Stimulated activated CD8-positive, alpha-beta memory T cell treated with anti-CD3 and anti-CD28 coated beads, Interleukin-4, amount 100 ng/mL, for 4 hours (primary cell): ENCODE measurements at places on chromosomes 4 and X.

DNA sequence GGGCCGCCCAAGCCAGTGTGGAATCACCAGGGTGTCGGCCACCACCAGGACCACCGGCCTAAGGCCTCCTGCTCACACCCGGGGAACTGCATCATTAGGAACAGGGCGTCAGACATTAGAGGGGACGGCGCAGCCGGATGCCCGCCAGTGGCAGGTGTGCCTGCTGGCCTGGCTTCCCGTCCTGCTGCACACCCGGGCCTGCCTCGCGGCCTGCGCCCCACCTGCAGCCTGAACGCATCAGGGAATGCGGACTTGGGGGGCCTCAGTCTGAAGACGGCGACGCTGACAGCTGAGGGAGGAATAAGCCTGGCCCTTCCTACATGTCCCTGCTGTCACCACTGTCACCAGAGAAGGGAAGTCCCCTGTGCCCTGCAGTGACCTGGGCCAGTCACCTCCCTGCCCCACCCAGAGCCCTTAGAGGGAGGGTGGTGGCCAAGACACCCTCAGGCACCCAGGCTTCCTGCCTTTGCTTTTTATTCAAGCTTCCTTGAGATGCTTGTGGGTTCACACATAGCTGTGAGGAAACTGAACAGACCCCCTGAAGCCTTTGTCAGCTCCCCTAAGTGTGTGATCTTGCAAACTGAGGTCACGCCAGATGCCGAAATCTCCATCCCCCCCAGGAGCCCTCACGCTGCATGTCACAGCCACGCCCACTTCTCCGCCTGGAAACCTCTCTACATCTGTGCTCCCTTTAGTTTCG lies 3.2 kb downstream of the DGKQ start:
- no peak for DNase-seq

DNA sequence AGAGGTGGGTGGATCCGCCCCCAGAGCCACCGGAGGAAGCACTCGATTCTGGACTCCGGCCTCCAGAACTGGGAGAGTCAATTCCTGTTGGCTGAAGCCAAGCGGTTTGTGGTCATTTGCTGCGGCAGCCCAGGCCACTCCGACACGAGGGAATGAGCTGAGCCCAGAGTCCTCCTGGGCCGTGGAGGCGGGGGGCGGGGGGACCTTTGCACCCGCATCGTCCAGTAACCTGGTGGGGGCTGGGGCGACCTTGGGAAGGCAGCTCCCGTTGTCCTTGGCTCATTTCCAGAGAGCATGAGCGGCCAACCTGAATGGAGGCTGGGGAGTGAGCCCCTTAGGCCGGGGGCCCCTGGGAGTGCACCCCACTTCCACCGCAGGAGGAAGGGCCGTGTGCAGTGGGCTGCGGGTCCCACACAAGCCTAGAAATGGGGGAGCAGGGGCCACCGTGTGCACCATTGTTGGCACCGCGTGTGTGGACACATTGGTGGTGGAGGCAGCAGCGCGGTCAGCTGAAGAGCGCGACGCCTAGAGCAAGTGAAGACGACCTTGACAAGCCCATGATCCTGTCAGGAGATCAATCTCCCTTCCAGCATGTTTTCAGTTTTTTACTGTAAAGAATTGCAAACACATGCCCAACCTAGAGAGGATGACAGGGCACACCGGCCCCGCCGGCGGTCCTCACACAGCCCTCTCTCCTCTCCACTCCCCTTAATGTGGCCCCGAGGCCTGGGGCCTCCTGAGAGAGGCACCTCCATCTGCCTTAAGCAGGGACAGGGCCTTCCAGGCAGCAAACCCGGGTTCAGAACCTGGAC lies 19.9 kb upstream of the DUSP9 start:
- DNase-seq, result no peak

DNA sequence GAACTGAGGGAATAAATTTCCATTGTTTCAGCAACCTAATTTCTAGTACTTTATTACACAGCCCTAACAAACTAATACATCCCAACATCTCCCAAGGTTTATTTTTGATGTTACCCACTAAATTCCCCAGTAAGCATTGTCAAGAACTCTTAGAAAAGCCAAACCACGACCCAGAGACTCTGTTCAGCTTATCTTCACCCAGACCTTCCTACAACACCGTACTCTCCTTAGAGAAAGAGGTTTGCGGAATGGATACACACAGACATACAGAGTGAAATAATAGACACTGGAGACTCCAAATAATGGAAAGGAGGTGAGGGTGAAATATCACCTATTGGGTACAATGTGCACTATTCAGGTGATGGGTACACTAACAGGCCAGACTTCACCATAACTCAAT lies 75.6 kb downstream of the LRBA start:
- no peak for DNase-seq

DNA sequence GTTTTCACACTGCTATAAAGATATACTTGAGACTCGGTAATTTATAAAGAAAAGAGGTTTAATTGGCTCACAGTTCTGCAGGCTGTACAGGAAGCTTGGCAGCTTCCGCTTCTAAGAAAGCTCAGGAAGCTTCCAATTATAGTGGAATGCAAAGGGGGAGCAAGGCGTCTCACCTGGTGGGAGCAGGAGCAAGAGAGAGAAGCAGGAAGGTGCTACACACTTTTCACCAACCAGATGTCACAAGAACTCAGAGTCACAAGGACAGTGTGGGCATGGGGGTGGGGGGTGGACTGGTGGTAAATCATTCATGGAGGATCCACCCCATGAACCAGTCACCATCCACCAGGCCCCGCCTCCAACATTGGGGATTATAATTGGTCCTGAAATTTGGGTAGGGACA lies 22.8 kb downstream of the HMGB2 start:
- no peak for DNase-seq

GRCh38 chrX:112736310-112736709 lies 56.6 kb upstream of the LHFPL1 start:
- no peak for DNase-seq

GRCh38 chrX:37424000-37424429 lies 74.9 kb downstream of the PRRG1 start:
- no peak for DNase-seq
